Neural progenitor cell (in vitro differentiated cells): ENCODE measurements at places on chromosomes 7 and 10. TPM values are rescaled to one million over a fixed set of nuclear protein-coding genes. Genes with fewer than 3 reads are reported as not detected.

LEP gene
- total RNA-seq, result not detected in 2 replicates

PLXDC2 gene
- 30.1 and 44.2 TPM in 2 replicates for total RNA-seq

ALOX5 gene
- 0.96 and 1.6 TPM in 2 replicates for total RNA-seq

EBF3 gene
- 0.15 and 0.40 TPM in 2 replicates for total RNA-seq

CLDN4 gene
- total RNA-seq, result 2.8 TPM in 1 of 2 replicates, not detected in the other

EBLN1 gene
- total RNA-seq, result not detected in 2 replicates

CCDC172 gene
- not detected in 2 replicates for total RNA-seq

SCART1 gene
- 0.49 and 1.1 TPM in 2 replicates for total RNA-seq

FAM25G gene
- not detected in 2 replicates for total RNA-seq

NXPH1 gene
- 0.71 TPM in 1 of 2 replicates, not detected in the other for total RNA-seq

CLRN3 gene
- total RNA-seq, result 0.12 TPM in 1 of 2 replicates, not detected in the other

GPR26 gene
- not detected in 2 replicates for total RNA-seq

MYL10 gene
- not detected in 2 replicates for total RNA-seq

C1GALT1 gene
- 37.0 and 59.2 TPM in 2 replicates for total RNA-seq

HOXA3 gene
- total RNA-seq, result not detected in 2 replicates

BTBD16 gene
- total RNA-seq, result not detected in 2 replicates

ZNF487 gene
- total RNA-seq, result 2.0 and 3.5 TPM in 2 replicates

TAX1BP1 gene
- total RNA-seq, result 66.8 and 80.0 TPM in 2 replicates

ABCC2 gene
- 0.25 and 0.26 TPM in 2 replicates for total RNA-seq

TMEM176A gene
- total RNA-seq, result 0.62 TPM in 1 of 2 replicates, not detected in the other

ADRB1 gene
- 0.09 TPM in 1 of 2 replicates, not detected in the other for total RNA-seq

SFTPD gene
- 0.09 TPM in 1 of 2 replicates, not detected in the other for total RNA-seq

FBXO24 gene
- 1.2 and 2.5 TPM in 2 replicates for total RNA-seq

PDZD8 gene
- 18.8 and 20.1 TPM in 2 replicates for total RNA-seq

AS3MT gene
- total RNA-seq, result 33.3 and 40.3 TPM in 2 replicates

DAGLB gene
- total RNA-seq, result 28.0 and 36.1 TPM in 2 replicates

MTERF1 gene
- total RNA-seq, result 16.2 and 36.9 TPM in 2 replicates

C7orf33 gene
- not detected in 2 replicates for total RNA-seq

AMZ1 gene
- total RNA-seq, result 0.09 TPM in 1 of 2 replicates, not detected in the other

PTPRN2 gene
- 3.0 and 4.9 TPM in 2 replicates for total RNA-seq

GALNT17 gene
- total RNA-seq, result 17.1 and 23.0 TPM in 2 replicates

AGBL3 gene
- 0.58 and 2.1 TPM in 2 replicates for total RNA-seq

ADGRA1 gene
- not detected in 2 replicates for total RNA-seq

BAMBI gene
- 2.2 and 3.2 TPM in 2 replicates for total RNA-seq

UNC5B gene
- total RNA-seq, result 3.3 and 9.2 TPM in 2 replicates

UBTD1 gene
- total RNA-seq, result 4.7 and 15.7 TPM in 2 replicates

FFAR4 gene
- 0.04 and 0.06 TPM in 2 replicates for total RNA-seq

ADRA2A gene
- total RNA-seq, result 0.06 TPM in 1 of 2 replicates, not detected in the other

NODAL gene
- total RNA-seq, result not detected in 2 replicates

OR2A1 gene
- total RNA-seq, result not detected in 2 replicates

HOXA1 gene
- not detected in 2 replicates for total RNA-seq
